NCI-H1694 treated with DMSO at 0.1 percent for 48 hours (cell line): ENCODE measurements at places on chromosomes 1 and 21.

DNA sequence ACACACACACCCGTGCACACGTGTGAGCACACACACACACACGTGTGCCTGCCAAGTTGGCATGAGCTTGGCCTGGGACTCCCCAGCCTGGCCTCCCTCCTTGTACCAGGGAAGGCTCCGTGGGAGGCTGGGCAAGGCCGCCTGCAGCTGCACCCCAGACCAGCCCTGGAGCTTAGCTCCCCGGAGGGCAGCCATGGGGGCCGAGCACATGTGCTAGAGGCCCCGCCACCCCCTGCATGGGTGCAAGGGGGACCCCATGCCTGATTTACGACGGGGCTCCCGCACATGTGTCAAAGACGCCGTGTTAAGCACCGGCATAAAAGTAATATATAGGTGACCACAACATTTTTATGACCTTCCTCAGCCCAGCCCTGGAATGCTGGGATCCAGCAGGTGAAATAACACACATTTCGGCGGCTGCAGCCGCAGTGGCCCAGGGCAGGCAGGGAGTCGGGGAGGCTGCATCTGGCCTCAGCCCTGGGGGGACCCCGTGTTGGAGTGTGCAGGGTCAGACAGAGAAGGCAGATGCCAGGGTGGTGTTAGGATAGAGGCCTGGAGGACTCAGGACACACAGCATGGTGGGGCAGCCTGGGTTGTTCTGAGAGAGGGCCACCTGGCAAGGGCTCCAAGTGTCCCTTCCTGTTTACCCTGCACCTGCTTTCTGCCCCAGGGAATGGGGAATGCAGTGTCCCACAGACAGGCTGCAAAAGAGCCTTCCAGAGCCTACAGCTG is 56.3 kb downstream of the WNT9A start:
- no peak for DNase-seq

GRCh38 chr1:89487972-89488371 is 36.7 kb upstream of the LRRC8B start:
- DNase-seq = no peak

DNA sequence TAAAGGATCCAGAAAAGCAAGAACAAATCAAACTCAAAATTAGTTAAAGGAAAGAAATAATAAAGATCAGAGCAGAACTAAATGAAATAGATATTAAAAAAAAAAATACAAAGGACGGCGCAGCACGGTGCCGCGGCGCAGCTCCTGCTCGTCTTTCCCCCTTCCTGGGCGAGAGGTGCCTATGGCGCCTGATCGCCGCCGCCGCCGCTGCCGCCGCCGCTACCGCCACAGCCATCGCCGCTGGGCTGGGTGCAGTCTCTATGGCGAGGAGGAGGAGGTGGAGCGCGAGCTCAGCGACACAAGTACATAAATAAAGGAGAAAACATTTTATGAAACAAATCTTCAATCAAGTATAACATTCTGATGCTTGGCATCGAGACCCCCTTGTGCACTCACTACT is 77.6 kb upstream of the VANGL1 start:
- DNase-seq = no peak

DNA sequence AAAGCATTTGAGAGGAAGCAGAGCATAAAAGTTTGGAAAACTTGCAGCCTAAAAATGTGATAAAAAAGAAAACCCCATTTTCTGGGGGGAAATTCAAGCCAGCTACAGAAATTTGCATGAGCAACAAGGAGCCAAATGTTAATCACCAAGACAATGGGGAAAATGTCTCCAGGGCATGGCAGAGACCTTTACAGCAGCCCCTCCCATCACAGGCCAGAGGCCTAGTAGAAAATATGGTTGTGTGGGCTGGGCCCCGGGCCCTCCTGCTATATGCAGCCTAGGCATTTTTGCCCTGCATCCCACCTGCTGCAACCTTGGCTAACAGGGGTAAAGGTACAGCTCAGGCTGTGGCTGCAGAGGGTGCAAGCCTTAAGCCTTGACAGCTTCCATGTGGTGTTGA is 299.6 kb upstream of the NCAM2 start:
- no peak for DNase-seq

DNA sequence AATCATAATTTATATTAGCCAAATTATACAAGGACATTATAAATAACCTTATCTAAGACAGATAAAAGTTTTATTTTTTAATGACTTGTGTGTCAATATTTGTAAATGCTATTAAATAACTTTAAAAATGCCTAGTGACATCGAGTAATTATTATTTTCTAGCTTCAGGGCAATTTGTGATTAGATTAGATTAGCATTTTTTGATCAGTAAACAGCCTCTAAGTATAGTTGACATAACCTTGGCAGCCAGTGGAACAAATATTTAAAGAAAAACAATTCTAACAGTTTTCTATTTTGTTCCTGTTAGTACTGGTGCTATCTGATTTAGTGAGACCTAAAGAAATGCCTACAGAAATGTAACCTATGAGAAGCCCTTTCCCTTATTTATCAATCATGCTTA is 169.1 kb downstream of the PLA2G4A start:
- DNase-seq = no peak

DNA sequence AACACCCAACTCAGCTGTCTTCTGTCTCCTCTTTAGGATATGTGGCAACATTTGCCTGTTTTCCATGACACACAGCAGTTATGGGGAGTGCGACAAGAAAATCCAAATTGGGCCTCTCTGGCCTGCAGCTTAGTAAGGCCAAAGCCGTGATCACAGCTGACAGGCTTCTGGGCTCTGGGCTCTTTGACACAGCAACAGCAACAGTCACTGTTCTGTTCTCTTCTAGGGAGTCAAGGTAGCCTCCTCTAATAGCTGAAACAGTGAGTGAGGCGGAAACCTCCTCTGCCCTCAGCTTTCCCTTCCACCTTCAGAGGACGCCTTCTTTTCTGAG is 19.0 kb downstream of the CLCA1 start:
- DNase-seq = no peak

DNA sequence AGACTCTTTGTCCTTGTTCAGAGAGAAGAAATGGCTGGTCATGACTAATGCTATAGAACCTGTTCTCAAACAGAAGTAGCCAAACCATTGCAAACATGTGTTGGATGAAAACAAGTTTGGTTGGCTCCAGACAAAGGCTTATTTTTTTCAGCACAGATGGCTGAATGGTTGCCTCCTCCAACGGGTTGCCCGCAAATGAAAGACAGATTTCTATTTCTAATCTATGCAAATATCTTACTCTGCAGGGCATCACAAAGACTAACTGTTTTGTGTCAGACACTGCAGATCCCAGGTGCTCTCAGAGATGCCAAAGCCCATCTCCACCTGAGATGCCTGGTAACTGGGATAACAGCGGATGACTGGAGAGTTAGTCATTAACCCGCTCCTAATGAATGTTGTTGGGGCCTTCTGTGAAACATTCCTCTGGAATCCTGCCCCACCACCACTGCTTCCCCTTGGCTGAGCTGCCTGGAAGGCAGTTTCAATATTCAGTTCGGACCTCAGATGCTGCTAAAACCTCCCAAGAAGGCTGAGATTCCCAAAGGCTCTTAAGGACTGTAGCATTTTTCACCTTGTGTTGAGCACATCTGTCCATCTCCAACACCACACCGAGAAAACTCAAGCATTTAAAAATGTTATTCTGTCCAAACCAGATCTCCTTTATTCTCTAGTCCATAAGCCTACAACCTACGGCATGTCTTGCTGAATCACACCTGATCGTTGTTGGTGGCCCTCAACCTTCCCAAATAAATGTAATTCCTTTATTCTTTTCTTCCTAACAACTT is 104.4 kb downstream of the PTPN14 start:
- peak; percentile 58 for DNase-seq

GRCh38 chr1:211708006-211708405 is 32.6 kb upstream of the NEK2 start:
- no peak for DNase-seq

GRCh38 chr1:67682659-67683197 is 2.3 kb upstream of the GADD45A start:
- no peak for DNase-seq

DNA sequence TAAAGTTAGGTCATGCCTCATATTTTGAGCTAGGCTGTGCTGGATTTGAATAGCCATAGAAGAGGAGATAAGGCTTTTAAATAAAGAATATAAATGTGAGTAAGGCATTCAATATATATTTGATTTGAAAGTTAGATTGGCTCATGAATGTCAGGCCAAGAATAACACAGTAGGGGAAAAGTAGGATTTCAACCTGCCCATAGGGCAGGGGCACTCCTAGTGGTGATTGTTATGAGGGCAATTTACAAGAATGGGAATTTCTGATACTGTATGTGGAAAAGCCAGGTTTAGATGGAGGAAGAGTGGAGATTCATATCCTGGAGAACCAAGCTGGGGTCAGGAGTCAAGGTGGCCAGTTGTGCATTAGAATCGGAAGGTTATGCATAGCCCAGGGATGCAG is 74.9 kb downstream of the DNAH14 start:
- DNase-seq = no peak

- no peak for DNase-seq
Measured at GRCh38 chr1:233631810-233632405, 18.0 kb downstream of the KCNK1 start.

DNA sequence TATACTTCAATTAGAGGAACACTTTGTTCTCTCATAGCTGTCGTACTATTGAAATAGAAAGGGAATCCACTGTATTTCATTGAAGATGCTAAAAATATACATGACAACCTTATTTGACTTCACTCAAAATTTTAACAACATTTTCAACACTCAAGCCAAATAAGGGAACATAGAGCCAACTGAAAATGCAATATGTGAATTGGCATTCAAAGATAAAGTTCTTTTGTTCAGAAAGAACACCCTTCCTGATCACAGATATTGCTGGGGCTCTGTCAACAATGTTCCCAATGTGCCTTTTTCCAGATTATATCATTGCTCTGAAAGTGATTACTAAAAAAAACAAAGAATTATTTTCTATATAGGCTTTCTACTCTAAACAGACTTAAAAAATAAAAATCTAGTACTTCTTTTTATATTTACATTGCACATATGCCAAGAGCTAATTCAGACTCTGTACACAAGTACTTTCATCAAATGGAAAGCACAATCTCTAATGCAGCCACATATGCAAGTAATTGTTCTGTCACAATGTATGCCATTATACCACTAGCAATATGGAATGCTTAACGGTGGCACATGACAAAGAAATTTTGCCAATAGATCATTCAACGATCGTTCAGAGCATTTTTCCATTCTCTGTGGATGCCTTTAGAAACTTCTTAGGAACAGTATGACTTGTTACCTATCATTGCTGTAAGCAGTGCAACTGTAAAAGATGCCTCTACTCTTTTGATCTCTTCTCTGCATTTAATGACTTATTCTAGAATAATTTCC is 171.0 kb downstream of the EIF4G3 start:
- no peak for DNase-seq

GRCh38 chr21:16538405-16538804 is 808.6 kb downstream of the USP25 start:
- no peak for DNase-seq

DNA sequence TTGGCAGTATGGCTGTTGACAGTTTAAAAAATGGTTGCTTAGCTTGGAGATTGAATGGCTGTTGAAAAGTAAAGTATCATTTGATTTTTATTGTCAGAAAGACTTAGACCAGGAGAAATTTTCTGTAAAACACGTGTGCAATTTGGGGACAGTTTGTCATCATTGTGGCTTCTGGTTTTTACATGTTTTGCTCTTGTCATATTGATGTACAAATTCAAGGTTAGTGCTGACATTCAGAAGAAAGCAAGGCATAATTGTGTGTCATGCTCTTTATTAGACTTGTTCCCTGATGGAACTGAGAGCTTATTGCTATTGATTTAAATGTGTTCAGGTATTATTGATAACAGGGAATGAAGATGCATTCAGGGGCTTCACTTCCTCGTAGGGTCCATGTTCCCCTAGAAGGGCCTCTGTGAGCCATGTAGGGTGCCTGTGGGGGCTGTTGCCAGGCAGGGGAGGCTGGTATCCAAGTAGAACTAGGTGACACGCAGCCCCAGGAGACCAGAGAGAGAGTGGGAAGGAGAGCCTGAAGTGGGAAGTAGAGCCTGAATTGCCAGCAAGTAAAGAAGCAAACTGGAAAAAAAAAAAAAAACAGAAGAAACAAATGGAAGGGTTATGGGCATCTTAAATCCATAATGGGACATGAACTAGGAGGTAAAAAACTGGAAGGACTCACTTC is 32.7 kb upstream of the PLXNA2 start:
- DNase-seq = no peak

- DNase-seq = peak; percentile 47
Measured at GRCh38 chr1:209202830-209203532, 380.5 kb upstream of the CAMK1G start.

- DNase-seq = no peak
Measured at GRCh38 chr1:244391761-244392160, 59.9 kb downstream of the ADSS2 start.

- DNase-seq = no peak
Measured at GRCh38 chr1:59455206-59455605, 158.3 kb downstream of the FGGY start.

GRCh38 chr21:25551569-25551968 is 55.7 kb downstream of the MRPL39 start:
- no peak for DNase-seq

- DNase-seq = no peak
Measured at GRCh38 chr1:78038491-78038939, 7.3 kb upstream of the GIPC2 start.

GRCh38 chr1:220824031-220824989 is 37.6 kb downstream of the MTARC1 start:
- DNase-seq = no peak

GRCh38 chr1:203219934-203220333 is 9.5 kb downstream of the CHIT1 start:
- no peak for DNase-seq

DNA sequence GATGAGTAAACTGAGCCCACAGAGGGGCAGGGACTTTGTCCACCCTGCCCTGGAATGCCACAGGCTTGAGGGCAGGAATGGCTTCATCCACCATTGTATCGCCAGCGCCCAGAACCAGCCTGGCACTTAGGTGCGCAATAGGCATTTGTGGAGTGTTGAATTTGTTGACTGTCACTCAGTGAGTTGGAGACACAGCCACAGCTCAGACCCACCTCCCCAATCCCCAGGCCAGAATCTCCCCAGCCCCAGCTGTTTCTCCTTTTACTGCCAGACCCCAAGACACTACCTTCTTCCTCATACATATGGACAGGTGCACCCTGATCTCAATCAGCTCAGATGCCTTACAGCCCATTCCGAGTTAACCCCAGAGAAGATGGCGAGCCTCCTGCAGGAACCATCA is 674.5 kb downstream of the MATN1 start:
- DNase-seq = no peak

- peak; percentile 19 for DNase-seq
Measured at GRCh38 chr1:205812271-205812877, 624 bp downstream of the SLC41A1 start.
